ENCODE measurements at places on chromosomes 2 and 18.

DNA sequence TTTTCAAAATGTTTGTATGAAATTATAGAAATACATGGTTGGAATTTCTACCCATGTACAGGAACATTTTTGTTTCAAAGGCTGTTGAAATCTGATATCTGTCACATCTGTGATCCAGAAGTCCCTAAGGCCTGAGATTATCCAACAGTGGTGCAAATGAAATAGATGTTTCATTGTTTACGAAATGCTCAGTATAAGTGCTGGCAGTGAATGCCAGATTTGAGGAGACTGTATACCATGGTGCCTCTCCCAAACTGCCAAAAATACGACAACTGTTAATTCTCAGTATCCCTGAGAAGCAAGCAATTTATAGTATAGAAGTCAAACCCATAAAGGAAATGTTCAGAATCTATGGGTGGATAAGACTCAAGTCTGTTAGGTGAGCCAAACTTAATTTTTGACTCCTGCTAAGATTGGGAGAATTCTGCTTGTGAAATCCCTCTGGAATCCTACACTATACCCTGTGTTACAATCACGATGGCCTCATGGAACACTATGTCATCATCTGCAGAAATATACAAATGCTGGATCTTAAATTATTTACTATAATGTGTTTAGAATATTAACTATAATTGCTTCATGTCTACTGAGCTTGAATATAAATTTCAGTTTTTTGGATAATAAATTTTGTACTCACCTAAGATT, 71.2 kb upstream of the DOCK10 start:
- no peak for DNase-seq

DNA sequence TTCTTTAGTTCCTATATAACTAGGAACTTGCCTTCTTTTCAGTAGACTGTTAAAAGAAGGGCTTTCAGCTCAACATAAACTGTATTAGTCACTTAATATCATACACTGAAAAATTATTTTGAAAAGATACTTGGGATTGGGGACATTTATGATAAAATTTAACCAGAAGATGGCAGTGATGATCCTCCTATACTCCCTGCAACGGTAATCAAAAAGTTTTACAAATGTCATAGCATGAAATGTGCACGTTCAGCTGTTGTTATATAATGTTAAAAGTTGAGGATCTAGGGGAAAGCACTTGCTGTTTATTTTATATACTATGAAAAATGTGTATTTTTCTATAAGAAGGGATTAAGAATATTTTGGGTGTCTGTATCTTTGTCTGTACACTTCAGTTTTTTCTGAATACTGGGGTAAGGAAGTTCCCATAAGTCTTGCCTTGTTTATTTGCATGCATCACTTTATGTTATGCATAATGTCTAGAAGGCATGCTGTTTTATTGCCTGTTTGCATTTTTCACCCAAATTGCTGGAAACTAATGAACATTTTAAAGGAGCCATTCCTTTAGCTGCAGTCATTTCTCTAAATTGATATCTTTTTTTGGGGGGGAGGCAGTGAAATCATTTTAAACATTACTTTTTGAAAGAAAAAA, 19.0 kb downstream of the DYNC1I2 start:
- DNase-seq = peak; percentile 31

GRCh38 chr2:158043181-158043948, 58.3 kb upstream of the UPP2 start:
- no peak for DNase-seq

DNA sequence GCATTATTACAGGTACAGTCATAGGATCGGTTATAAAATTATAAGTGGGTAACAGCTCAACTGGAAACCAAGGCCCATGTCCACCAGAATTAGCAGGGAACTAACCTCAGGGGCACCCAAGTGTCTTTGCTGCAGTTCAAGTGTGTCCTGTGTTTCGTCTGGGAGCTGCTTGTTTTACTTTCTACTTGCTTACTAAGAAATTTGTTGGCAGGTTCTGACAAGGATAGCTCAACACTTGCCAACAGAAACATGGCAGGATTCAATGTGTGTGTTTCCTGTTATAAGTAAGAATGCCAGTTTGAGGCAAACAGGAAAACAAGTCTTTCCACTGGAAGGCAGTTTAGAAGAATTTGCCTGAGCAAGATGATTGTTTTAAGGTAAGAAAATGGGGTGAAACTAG, 104.5 kb downstream of the EPHA4 start:
- no peak for DNase-seq

GRCh38 chr2:205166745-205167144, 515.6 kb upstream of the NRP2 start:
- DNase-seq = no peak

GRCh38 chr2:120091436-120091835, 78.6 kb downstream of the EPB41L5 start:
- no peak for DNase-seq

- DNase-seq = no peak
Observed at GRCh38 chr2:28950941-28951630, 30.0 kb upstream of the TOGARAM2 start.

- no peak for DNase-seq
Observed at GRCh38 chr2:240396623-240397541, 38.6 kb upstream of the GPC1 start.

DNA sequence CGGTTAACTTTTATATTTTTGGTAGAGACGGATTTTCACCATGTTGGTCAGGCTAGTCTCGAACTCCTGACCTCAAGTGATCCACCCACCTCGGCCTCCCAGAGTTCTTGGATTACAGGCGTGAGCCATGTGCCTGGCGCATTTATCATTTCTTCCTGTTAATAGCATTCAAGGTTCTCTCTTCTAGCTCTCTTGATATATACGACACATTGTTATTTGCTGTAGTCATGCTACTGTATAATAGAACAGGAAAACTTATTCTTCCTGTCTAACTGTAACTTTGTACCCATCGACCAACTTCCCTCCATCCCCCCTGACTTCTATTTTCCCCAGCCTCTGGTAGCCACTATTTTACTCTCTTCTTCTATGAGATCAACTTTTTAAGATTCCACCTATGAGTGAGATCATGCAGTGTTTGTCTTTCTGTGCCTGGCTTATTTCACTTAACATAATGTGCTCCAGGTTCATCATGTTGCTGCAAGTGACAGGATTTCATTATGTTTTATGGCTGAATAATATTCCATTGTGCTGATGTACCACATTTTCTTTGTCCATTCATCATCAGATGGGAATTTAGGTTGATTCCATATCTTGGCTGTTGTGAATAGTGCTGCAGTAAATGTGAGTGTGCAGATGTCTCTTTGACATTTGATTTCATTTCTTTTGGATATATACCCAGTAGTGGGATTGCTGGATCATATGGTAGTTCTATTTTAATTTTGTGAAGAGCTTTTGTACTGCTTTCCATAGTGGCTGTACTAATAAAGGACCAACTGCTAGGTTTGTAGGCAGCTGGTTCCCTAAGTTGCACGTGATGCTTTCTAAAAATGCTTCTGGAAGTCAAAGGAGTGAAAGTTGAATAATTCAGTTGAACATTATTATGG, 205.2 kb downstream of the PRKCE start:
- DNase-seq = no peak

GRCh38 chr2:189599245-189599644, 18.7 kb upstream of the SLC40A1 start:
- no peak for DNase-seq

- no peak for DNase-seq
Observed at GRCh38 chr18:36650906-36651305, 177.9 kb downstream of the TPGS2 start.

GRCh38 chr2:190856985-190857384, 23.6 kb upstream of the GLS start:
- no peak for DNase-seq

- DNase-seq = no peak
Observed at GRCh38 chr18:8707556-8708300, 2.4 kb downstream of the MTCL1 start.

DNA sequence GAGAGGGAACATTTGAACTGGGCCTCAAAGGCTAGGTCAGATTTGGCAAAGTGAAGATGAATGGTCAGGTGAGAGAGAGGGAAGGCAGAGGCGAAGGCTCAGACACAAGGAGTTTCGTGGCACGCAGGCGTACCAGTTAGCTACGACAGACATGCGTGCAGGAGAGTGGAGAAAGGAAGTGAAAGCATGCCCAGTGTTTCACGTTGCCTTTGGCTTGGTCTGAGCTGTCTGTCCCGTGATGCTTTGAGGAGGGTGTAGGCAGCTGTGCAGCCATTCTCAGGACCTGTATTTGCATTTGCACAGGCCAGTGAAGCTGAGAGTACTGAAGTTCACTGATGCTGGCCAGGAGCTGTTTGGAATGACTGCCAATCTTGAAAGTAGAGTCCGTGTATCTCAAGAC, 69.5 kb downstream of the HNRNPLL start:
- DNase-seq = no peak

GRCh38 chr2:58922245-58922644, 681.1 kb upstream of the FANCL start:
- DNase-seq = no peak

DNA sequence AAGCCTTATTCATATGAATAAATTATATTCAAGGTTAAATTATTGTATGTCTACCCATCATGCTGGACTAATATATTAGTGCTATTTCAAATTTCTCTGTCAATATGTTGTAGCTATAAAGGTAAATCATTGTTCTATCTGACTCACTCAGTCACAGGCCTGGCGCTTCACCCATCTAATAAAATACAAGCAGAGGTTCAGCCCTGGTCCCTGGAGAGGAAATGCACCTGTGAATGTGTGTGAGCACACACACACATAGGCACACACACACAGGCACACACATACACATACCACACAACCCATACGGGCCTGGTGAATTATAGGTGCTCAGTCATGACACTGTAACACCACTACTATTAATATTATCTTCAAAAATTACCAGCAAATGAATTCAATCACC, 1396.1 kb downstream of the DPP10 start:
- DNase-seq = no peak

GRCh38 chr2:241072553-241073165, 29.4 kb downstream of the MTERF4 start:
- DNase-seq = no peak

GRCh38 chr2:238286551-238286950, 1.9 kb downstream of the PER2 start:
- no peak for DNase-seq

GRCh38 chr18:79400591-79401381, 5.1 kb downstream of the NFATC1 start:
- peak; percentile 74 for DNase-seq
